ENCODE measurements at places on chromosomes 3 and 15. TPM values are rescaled to one million over a fixed set of nuclear protein-coding genes. Genes with fewer than 3 reads are reported as not detected.

The LYZL4 gene
- total RNA-seq = not detected

The SLC12A1 gene
- total RNA-seq = not detected

The CCDC66 gene
- 12.8 TPM for total RNA-seq

The CTXN2 gene
- total RNA-seq = not detected

The ZBED2 gene
- 1.0 TPM for total RNA-seq

The RBM15B gene
- total RNA-seq = 23.5 TPM

The IGDCC3 gene
- total RNA-seq = 11.0 TPM

The FGF7 gene
- total RNA-seq = 0.26 TPM

DNA sequence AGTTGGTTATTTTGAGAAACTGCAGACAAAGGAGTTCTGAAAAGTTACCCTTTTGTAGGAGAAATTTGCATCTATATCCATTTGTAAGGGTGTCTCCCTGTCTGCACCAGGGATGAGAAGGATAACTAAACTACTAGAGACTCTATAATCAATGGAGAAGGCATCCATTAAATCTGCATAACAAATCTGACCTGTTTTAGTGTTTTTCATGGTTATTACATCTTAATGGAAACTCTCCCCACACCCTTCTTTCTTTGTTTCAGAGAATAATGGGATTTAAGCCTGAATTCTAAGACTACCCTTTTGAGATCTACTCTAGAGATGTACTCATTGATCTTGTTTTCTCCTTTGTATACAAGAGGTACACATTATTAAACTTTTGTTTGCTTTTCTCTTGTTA lies 82.0 kb upstream of the DAZL start:
- no peak for DNase-seq

DNA sequence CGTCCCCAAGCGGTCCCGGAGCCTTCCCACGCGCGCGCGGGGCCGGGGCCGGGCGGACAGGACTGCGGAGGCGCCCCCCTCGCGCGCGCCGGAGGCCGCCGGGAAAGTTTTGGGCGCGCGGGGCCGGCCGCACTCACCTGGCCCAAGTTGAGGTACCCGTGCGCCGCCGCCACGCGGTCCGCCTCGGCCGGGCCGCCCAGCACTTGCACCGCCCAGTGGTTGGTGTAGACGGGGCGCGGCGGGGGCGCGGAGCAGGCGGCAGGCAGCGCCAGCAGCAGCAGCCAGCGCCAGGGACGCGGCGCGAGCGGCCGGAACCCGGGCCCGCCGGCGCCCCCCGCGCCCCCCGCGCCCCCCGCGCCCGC lies 289 bp downstream of the PCSK6 start:
- DNase-seq = no peak

DNA sequence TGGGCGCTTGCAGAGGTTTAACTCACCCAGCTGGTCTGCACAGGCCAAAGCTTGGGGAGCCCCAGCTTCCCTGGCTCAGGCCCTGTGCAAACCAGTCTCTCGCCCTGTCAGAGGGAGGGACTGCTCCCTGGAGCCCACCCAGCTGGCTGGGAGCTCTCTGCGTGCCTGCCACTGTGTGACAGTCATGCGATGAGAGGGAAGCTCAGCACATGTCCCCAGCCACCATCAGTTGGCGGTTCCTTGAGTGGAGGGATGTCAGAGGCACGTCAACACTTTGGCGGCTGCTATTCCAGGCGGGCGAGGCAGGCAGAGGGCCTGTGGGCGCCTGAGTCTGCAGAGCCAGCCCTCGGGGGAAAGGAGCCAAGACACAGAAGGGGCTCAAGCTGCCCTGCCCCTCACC lies 324.6 kb downstream of the UACA start:
- DNase-seq = no peak

GRCh38 chr3:49028298-49028672 lies 913 bp downstream of the IMPDH2 start:
- DNase-seq = no peak

DNA sequence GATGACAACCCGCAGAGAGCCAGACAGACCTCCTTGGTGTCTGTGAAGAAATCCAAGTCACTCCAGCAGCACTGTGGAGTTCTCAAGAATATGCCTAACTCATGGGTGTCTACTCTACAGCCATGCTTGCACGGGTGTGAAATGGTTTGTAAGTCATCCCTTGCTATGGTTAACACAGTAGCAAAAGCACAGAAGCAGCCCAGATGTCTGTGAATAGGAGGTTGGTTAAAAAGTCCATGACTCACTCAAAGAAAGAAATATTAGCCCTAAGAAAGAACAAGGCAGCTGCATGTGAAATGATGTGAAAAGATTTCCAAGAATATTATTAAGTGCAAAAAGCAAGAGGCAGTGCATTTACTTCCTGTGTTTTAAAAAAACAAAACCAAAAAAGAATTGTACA lies 12.1 kb upstream of the LIMD1 start:
- peak; percentile 79 for DNase-seq

- DNase-seq = no peak
Observed at GRCh38 chr3:54856271-54856670, 71.6 kb downstream of the LRTM1 start.

GRCh38 chr3:20054549-20054987 lies 14.3 kb downstream of the KAT2B start:
- peak; percentile 78 for DNase-seq

DNA sequence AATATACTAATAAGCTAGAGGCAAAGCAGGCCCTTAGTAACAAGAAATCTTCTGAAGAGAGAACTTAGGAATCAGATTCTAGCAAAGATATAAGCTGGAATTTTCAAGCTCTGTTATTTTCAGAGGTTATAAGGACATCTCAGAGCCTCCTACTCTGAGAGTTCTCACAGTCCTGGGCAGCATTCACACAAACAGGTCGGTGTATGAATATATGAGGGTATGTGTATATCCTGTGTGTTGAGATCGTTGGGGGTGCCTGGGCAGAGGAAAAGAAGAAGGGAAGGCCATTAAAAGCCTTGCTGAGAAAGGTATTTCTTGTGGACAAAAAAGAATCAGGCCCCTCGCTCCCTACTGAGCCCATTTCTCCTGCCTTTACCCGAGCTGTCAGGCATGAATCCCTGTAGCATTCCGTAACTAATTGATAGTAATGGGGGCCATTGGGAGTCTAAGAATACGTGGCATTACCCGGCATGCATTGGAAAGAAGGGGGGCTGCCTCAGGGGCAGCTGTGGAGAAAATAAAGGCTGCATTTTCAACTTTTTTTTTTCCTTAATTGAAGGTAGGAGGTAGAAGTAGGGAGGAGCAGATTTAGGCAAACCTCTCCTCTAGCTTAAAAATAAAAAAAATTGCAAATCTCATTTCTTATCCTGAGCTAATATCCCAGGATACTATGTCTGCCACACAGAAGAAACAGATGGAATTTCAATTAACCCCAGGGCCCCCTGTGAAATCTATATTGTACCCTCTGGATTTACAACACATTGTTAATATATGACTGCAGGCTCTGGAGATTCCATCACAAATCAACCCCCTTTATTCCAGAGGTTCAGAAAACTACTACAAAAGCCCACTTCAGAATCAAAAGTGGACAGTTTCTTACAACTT lies 103.8 kb downstream of the GTPBP8 start:
- DNase-seq = no peak

GRCh38 chr15:51688863-51689262 lies 7.6 kb downstream of the SCG3 start:
- no peak for DNase-seq

DNA sequence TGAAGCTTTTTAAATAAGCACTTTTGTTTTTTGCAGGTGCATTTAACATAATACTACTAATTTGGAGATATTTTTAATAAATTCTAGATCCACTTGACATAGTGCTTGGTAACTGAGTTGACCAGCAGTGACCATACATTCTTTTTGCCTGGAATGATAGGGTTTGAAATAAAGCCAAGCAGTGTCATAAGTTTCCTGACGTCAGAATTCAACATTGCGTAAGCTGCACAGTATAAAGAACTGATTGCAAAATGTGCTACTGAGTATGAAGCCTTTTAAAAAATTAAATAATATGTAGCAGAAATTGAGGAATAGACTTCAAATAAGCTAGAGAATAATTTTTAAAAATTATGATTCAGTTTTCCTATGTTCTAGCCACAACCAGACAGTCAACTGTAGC lies 454.6 kb upstream of the ARPP21 start:
- DNase-seq = peak; percentile 77

DNA sequence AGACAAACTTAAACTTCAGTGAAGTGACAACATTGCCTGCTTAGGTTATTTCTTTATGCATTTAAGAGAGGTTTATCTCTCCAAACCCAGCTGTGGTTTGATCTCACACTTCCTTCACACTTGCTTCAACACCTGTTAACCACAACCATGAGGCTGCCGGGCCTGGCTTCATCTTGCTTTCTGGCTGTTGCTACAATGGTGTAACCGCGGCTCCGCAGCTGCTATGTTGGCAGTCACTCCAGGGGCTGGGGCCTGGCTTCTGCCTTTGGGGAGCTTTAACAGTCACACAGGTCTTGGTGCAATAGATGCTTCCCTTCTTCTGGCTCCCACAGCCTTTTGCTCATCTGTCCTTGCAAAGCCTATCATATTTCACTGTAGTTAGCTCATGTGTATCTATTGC lies 72.9 kb upstream of the MNS1 start:
- peak; percentile 2 for DNase-seq

DNA sequence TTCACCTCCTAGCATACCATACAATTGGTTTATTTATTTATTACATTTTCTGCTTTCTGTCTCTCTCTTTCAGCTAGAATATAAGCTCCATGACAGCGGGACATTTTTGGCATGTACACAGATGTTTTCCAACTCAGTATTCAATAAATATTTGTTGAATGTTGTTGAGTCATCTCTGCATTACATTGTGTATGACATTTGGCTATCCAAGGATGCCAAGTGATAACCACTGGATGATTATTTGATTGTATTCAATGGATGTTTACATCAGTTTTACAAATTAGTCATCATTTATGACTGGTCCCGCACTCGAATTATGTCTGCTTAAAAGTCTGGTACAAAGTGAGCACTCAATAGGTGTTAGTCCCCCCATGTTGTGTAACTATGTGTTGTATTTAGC lies 49.5 kb upstream of the STXBP5L start:
- DNase-seq = peak; percentile 9

- DNase-seq = no peak
Observed at GRCh38 chr3:43855674-43856299, 165.0 kb downstream of the ABHD5 start.

DNA sequence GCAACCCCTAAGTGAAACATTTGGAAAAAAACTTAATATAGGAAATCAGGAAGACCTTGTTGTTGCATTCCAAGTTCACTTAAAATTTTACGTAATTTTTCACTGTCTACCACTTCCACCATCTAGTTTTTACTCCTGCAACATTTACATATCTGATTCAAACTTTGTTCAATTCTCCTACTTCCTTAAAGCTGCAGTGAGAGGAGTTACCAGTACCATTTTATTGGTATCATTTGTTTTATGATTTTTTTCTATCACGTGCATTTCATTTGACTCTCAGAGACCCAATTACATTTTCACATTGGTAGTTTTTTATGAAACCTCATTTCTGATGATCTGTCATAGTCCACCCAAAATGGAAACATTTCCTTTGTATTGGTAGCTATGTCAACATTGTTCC lies 284.9 kb upstream of the MDFIC2 start:
- DNase-seq = no peak

- DNase-seq = no peak
Observed at GRCh38 chr3:23837691-23838090, 31.9 kb downstream of the UBE2E1 start.

Measured in astrocyte (in vitro differentiated cells and primary cell).